ENCODE measurements at places on chromosomes 7 and 10.

DNA sequence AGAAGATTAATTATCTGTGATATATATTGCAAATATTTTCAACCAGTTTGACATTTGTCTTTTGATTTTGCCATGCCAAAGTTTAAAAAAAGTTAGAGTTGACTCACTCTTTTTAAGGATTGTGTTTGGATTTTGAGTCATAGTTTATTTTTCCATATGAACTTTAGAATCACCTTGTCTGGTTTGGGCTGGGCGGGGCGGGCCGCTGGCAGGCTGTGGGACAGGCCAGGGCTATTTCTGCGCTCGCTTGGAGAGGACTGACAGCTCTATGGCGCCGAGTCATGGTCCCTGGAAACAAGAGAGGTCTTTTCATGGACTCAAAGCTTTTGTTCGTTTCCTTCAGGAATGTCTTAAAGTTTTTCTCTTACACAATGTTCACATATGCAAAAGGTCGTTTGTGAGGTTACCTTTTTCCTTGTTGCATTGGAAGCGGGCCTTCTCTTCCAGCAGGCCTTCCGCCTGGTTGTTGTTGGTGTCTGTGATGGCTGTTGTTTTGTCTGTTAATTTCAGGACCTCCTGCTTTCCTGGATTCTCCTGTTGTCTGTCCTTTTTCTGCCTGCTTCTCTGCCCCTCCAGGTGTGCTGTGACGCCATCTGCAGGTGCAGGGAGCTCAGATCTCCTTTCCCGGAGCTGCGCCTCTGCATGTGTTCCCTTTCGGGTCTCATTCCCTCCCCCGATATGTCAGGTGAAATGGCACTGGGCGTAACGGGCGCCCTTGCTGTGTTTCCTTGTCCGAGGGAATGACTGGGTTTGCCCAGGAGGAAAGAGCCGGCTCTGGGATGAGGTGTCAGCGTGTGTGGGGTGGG is 53.8 kb downstream of the INPP5A start:
- peak; percentile 56 for DNase-seq

GRCh38 chr10:628386-629045 is 61.0 kb downstream of the DIP2C start:
- DNase-seq, result no peak

- peak; percentile 95 for DNase-seq
Observed at GRCh38 chr7:79452032-79452494, 1.4 kb downstream of the MAGI2 start.

DNA sequence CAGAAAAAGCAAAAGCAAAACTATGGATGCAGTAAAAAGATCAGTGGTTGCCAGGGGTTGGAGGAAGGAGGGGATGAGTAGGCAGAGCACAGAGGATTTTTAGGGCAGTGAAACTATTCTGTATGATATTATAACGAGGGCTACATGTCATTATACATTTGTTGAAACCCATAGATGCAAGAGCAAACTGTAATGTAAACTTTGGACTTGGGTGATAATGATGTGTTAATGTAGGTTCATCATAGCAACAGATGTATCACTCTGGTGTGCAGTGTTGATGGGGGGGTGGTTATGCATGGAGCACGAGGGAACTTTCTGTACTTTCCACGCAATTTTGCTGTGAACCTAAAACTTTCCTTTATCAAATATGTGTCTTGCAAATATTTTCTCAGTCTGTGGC is 23.2 kb downstream of the SLK start:
- DNase-seq, result no peak

- peak; percentile 43 for DNase-seq
Observed at GRCh38 chr7:73565675-73566340, 8.3 kb upstream of the BCL7B start.

DNA sequence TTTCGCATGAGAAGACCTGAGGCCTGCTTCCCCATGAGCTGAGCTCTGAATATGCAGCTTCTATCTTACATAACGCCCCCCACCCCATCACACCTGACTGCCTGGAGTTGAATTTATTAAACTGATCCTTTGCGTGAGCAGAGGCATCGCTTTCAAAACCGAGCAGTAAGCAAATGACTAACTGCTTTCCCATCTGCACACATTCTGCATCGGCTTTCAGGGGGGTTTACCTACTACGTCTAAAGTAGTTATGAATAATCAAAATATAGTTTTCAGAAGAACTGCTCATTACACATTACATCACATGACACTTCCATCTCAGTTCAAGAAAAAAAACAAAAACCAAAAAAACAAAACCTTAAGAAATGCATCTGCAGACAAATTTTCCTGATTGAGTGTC is 54.7 kb upstream of the EGR2 start:
- DNase-seq, result no peak

DNA sequence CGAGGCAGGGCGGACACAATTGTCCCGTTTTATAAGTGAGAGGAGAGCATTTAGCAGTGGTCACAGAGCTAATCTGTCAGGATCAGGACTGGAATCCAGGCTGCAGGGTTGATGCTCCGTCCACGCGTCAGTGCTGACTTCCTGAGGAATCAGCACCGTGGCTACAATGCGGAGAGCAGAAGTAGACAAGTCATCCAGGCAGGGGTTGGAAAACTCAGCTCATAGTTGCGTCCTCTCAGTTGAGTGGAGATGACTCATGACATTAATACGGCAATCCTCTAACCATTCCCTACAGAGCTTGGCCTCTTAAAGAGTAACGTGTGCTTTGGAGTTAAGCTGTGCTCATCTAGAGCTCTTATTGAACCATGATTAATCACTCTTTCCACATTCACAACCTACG is 17.1 kb upstream of the HTR5A start:
- DNase-seq, result no peak

GRCh38 chr7:29924006-29924405 is 65.6 kb downstream of the SCRN1 start:
- no peak for DNase-seq

DNA sequence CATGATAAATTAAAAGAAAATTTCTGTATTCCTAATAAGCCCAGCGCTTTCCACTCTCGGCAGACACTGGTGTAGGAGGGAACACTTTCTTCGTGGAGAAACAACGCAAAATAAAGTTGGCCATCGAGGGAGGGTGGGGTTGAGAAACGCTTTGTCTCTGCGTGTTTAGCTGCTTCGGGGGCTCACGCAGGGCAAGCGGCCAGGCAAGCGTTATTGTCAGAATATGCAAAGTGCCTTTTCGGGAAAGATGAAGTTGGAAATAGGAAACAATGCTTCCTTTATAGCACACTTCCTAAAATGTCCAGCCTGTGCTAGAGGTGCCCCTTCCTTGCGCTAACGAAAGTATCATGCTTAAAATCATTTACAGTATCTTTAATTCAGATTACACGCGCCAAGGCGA is 1.9 kb upstream of the EBF3 start:
- DNase-seq, result no peak

DNA sequence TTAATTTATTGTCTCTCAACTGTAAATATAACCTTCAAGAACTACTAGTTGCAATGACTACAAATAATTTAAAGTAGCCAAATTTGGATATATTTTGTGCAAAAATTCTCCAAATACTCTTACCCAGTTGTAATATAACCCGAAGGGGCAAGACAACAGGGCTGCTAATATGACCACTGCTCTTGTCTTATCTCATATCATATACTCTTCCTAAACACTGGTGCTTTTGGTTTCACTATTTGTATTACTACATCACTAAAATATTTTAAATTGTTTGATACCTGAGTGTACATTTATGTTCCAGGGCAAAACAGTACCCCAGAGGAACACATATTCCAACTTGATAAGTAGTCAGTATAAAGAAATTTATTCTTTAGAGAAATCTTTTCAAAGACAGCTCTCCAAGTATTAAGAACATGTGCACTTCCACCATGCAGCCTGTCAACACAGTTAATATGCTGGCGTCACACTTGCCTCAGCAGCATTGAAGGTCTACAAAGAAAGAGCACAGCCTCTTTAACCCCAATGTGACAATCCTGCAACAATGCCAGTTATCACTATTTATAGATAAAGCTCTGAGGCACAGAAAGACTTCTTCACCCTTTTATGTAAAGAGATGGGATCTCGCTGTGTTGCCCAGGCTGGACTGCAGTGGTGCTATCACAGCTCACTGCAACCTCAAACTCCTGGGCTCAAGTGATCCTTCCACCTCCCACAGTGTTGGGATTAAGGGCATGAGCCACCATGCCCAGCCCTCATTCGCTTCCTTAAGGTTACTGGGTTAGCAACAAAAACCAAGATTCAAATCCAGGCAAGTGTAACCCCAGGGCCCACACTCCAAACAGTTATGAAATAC is 37.8 kb downstream of the RHEB start:
- no peak for DNase-seq

DNA sequence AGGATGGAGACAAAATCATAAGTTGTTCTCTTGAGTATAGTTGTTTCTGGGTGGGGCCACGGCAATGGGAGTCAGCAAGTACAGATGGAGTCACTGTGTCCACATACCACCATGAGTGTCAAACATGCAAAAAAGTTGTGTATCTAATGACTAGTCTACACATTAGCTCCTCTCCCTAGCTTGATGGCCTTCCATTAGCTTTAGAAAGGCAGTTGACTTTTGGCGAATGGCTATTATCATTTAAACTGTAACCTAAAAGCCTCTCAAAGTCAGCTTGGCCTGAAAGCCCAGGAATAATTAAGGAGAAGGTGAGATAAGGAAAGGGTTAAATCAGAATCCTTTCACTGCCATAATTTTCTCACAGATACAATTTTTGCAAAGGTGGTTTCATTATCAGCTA is 95.5 kb upstream of the MEOX2 start:
- no peak for DNase-seq

DNA sequence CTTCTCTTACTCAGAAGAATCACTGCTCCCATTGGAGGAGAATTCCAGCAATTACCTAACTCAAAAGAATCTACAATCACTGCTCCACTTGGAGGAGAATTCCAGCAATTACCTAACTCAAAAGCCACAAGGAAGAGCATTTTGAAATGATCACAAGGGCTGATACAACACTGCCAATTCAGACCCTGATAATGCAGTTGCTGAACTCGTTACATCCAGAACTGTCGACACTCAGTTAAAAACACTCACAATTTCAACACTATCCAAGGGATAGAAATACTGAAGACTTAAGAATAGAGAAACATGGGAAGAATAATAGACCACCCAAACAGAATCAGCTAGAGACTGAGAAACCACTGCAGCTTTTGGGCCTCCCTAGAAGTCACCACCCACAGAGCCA is 27.8 kb downstream of the AFAP1L2 start:
- DNase-seq, result no peak

- DNase-seq, result no peak
Observed at GRCh38 chr7:28126410-28127041, 54.1 kb downstream of the JAZF1 start.

DNA sequence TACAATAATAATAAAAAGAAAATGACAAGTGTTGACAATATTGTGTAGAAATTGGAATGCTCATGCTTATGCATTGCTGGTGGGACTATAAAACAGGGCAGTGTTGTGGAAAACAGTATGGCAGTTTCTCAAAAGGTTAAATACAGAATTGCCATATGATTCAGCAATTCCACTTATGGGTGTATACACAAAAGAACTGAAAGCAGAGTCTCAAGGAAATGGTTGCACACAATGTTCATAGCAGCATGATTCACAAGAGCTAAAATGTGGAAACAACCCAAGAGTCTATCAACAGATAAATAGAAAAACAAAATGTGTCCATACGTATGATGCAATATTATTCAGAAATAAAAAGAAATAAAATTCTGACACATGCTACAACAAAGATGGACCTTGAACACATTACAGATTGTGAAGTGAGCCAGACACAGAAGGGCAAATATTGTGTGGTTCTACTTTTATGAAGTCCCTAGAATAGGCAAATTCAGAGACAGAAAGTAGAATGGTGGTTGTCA is 64.8 kb upstream of the GRM8 start:
- DNase-seq, result peak; percentile 54

DNA sequence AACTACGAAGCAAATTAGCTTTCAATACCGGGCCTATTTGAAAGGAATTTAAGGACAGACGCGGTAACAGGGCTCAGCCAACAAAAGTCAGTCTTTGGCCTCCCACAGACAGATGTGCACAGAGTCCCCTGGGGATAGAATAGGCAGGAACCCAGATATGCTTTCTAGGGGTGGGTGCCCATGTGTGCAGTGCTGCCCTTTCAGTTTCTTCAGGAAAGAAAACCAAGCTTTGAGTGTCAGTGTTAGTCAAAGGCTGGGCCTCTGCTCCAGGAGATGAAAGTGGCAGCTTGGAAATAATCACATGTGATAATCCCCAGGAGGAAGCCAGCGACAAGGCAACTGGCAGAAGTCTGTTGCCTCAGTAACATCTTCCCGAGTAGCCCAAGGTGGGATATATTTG is 43.8 kb upstream of the CSTF2T start:
- peak; percentile 51 for DNase-seq

GRCh38 chr10:31745612-31746376 is 182.8 kb downstream of the ARHGAP12 start:
- DNase-seq, result peak; percentile 98

DNA sequence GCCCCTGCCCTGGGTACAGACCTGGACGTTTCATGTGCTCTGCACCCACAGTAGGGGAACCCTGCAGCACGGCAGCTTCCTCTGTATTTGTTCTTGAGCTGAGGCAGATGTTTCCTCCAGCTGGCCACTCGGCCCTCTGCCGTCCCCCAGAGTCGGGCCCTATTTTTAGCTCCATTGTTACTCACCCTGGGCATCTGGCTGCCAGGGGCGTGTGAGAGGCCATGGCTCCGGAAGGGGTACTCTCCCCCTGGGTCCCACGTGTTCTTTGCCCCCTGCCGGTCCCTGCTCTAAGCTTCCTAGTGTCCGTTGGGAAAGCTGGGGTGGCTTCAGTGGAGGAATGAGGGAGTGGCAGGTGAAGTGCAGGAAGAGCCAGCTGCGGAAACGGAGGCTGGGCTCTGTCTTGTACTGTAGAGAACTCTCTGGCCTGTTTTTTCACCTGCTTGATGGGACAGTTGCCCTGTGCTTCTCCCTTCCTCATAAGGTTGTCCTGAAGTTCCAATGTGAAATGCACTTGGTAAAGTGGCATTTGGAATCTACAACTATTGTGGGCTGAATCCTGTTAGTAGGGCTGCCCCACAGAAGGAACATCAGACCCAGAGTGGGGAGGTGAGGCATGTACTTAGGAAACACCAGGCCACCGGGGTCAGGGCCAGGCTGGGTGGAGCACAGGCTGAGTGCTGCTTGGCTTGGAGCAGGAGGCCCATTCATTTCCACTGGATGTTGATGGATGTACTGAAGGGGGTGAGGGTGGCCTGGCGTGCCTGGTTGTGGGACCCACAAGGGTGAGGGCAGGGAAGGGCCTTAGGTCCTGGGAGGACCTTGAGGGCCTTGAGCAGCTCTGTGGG is 30.6 kb downstream of the PALD1 start:
- peak; percentile 52 for DNase-seq

DNA sequence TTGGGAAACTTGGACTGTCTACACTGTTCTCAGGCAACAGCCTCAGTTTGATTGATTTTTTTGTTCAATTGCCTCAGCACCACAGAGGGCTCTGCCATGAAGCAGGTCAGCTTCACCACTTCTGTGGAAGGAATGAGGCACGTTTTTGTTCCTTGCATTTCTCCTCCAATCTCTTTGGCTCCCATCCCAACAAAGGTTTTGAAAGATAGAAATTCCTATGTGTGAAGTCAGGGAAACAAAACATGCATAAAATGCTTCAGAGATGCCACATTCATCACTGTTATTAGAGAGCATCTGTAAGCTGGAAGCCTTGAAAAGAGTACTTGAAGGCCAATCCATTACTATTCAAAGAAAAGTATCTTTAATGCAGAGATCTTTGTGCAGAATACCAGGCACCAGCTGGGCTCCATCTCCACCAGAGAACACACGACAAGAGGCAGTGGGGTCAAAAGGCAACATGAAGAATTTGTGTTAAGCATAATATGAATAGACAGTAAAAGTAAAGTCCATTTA is 249.1 kb upstream of the LYZL1 start:
- DNase-seq, result peak; percentile 51

All from GM23248 (cell line).